ENCODE measurements at places on chromosomes 4 and X.

DNA sequence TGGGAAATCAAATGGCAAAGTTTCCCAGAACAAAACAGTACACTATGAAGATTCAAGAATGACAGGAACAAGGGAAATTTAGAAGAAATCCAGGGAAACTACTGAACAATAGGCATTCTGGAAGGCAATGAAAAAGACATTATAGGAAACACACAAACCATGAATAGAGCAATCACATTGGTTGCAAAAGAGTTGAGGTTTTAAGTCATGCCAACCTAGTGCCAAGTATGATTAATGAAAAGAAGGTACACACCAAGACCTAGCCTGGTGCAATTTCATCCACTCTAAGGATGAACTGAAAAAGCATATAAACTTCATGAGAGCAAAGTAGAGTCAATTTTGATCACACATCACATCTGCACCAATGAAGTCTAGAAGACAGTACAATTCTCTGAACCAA, 326.9 kb downstream of the PDHA2 start:
- DNase-seq, result no peak

- no peak for DNase-seq
Measured at GRCh38 chr4:19382993-19383756, 868.5 kb upstream of the SLIT2 start.

DNA sequence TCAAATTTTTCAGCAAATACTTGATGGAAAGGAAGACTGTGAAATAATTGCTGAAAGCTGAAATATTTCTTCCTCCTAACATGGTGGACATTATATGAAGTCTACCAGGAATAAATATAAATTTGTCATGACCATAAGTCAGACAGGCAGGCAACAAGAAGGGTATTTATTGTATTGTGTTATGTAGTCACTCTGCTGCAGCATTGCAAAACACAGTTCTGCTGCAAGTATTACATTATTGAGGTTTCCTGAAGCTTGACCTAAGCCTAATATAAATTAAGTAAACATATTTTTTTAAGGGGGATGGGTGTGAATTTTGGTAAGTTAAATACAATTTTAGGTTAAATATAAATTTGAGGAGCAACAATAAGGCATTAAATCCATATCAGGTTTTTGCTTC, 60.2 kb upstream of the MAOA start:
- DNase-seq, result no peak

DNA sequence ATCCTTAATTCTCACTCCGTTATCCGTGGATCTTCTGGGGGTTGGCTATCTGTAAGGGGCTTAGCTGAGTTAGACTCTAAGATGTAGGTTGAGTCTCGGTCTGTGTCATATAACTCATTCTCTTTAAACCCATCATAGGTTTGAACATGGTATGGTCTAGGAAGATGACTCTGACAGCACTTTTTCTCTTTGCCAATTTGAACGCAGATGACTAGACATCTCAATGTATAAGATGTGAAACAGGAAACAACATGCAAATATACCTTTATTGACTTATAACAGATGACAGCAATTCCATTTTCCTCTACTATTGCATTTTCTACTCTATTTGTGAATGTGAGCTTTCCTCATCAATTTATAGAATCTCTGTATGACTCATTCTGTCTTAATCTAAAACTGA, 634.8 kb upstream of the MAGEB2 start:
- no peak for DNase-seq

DNA sequence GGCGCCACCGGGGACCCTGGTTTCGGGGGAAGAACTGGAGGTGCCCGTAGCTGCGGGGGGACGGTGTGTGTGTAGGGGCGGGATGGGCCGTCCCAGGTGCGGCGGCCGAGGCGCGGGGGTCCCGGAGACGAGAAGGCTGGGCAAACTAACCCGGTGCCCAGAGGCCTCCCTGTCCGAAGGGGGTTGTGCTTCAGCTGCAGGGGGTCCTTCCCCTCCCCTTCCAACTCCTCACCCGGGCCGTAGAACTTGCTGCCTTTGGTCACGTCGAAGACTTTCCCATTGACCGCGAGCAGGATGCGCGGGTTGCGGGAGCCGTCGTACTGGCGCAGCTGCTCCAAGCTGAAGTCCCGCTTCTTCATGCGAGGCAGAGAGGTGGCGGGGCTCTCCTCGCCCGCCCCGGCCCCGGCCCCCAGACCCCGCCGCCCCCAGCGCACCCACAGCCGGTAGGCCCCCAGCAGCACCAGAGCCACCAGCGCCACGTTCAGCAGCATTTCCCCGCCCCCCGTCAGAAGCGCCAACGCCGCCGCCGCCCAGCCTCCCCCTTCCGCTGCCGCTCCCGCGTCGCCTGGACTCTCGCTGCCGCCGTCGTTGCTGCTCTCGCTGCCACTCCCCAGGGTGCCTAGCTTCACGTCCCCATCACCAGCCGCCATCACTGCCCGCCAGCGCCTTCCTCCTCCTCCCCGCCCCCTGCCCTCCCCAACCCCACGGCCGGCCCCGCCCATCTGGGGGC, at the start of gene PGRMC2:
PGRMC2 (minus strand) TSS at position 673 of the 730 bp plus-strand sequence; CDS start at position 650, 23 bp downstream.
- peak; percentile 3 for DNase-seq

DNA sequence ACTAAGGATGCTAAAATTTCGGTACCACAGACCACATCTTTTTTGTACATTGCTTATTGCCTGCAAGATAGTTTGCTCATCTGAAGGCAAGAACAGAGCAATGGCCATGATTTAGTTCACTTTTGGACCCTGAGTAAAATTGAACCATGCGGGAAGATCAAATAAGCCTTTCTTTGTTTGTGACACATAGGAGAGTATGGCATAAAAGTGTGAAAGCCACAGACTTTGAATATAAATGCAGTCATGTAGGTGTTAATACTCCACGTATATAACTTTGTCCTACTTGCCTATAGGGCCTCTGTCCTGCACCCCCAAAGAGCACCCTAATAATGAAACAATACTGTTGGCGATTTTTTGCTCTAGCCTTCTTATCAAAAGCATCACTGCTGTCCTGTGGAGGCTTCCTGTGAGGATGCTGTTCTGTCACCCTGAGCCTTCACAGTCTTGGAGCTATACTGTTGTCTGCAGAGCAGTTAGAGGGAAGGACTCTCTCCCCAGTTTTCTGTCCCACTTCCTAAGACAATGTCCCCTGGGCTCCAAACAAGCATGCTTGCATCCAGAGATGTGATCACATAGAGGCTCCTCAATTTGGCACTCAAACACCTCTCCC, 10.2 kb upstream of the CXCL13 start:
- DNase-seq, result no peak

- DNase-seq, result no peak
Measured at GRCh38 chrX:11100281-11101035, 10.7 kb upstream of the HCCS start.

DNA sequence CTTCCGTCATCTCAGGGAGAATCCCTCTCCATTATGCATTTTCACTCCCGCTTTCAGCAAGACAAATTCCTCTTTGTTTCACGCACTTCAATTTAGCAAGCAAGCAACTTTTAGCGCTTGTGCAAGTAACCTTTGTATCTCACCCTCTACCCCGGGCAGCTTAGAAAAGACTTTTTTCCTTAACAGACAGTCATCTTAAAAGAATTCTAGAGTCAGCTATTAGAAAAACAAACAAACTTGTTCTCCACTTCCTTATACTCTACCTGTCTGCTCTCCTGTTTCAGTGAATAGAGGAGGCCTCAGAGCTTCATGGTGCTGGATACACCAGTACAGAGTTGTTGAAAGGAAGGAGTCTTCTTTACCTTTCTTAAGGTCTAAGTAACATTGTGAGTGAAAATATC, 12.1 kb downstream of the TIGD2 start:
- no peak for DNase-seq

DNA sequence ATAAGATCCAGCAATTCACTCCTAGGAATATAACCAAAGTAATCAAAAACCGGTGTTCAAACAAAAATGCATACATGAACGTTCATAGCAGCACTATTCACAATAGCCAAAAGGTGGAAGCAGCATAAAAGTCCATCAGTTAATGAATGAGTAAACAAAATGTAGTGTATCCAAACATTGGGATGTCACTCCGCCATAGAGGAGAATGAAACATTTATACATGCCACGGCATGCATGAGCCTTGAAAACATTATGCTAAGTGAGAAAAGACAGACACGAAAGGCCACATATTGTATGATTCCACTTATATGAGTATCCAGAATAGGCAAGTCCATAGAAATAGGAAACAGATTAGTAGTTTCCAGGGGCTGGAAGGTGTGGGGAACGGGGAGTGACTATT, 11.0 kb upstream of the PDLIM3 start:
- DNase-seq, result no peak

DNA sequence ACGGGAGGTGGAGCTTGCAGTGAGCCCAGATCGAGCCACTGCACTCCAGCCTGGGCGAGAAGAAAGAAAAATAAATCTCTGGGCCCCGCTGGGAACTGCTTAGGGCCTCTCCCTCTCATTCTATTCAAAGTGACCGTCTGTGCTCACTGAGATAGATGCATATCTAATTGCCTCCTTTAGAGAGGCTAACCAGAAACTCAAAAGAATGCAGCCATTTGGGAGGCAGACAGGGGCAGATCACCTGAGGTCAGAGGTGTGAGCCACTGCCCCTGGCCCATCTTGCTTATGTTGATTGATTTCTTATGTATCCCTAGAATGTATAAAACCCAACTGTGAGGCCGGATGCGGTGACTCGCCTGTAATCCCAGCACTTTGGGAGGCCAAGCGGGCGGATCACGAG, 6.2 kb upstream of the CSF2RA start:
- no peak for DNase-seq

DNA sequence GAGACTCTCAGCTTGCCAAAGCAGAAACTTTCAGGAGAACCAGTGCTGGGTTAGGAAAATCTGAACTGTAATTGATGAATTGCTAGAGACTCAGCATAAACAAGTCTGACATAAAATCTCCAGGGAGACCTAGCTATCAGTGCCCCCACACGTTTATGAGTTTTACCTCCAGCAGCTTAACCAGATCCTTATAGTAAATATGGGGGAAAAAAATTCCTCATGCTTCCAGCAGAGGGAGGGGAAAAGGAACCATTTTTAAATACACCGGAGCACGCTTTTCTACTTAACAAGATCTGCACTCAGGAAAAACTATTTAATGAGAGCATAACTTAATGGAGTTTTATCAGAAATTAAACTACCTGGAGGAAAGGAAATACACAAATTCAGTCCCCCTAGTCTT, 1040.7 kb upstream of the INTU start:
- DNase-seq, result no peak

GRCh38 chr4:185276036-185276435, 66.6 kb downstream of the SNX25 start:
- DNase-seq, result no peak

- no peak for DNase-seq
Measured at GRCh38 chr4:118772081-118772766, 63.7 kb downstream of the SEC24D start.

DNA sequence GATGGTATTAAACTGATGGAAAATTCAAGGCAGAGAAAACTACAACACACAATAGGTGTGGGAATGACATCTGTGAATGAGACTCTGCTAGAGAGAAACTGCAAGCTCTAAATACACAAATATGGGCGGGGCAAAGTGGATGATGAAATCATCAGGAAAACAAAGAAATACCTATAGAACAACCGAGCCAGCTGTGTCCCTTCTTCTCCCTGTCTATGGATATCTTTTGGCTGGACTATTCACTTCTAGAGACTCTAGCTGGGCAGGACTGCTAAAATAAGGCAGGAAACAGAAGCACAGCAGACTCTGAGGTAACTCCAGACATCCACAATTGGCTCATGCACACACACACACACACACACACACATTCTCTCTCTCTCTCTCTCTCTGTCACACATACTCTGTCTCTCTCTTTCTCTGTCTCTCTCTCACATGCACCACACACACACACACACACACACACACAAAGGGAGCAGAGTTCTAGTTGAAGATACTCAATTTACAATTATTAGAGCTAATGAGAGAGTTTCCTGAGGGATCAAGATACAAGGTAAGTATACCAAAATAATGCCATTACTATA, 27.2 kb upstream of the EDNRA start:
- DNase-seq, result no peak

DNA sequence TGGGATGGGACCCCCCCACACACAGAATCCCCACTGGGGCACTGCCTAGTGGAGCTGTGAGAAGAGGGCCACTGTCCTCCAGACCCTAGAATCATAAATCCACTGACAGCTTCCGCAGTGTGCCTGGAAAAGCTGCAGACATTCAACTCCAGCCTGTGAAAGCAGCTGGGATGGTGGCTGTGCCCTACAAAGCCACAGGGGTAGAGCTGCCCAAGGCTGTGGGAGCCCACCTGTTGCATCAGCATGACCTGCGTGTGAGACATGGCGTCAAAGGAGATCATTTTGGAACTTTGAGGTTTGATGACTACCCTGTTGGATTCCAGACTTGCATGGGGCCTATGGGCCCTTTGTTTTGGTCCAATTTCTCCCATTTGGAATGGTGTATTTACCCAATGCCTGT, 22.3 kb downstream of the AIMP1 start:
- no peak for DNase-seq

GRCh38 chr4:183821076-183821853, 83.8 kb upstream of the STOX2 start:
- no peak for DNase-seq

DNA sequence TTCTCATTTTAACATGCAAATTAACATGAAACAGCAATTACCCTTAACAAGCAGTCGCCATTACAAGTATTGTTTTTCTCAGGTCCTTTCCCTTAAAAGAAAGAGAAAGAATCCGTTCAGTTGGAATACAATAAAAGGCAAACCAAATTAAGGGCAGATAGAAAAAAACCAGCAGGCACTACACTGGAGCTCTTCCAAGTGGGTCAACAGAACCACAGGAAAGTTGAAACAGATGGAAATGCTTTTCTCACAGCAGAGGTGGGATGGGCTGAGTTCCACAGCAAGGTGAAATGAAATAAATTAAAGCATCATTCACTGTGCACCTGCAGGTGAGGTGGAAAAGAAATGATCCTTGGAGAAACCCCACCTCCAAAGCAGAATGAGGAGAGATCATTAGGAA, 102.6 kb downstream of the APBB2 start:
- DNase-seq, result no peak

- DNase-seq, result no peak
Measured at GRCh38 chr4:68465058-68465457, 17.8 kb downstream of the TMPRSS11E start.

- no peak for DNase-seq
Measured at GRCh38 chr4:183355405-183355804, 33.2 kb upstream of the CLDN24 start.

- no peak for DNase-seq
Measured at GRCh38 chrX:50648156-50648555, 165.8 kb downstream of the SHROOM4 start.

- no peak for DNase-seq
Measured at GRCh38 chrX:78693536-78693935, 34.4 kb upstream of the RTL3 start.

DNA sequence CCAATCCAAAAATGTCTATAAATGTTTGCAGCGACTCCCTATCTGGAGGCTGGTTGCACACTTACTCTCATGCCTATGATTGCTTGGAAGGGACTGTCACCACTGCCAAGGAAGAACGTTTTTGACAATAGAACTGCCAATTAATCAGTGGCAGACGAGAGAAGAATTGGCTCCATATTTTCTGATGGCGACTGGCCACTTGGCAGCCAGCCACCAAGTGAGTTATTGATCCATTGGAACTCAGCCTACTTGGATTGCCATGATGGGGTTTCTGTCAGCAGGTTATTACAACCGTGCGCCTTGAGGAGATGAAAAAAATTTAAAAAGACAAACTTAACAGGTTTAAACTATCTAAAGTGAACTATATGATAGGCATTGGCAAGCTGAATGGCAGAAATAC, 47.4 kb downstream of the LINC00632 start:
- no peak for DNase-seq

Data from stimulated activated CD8-positive, alpha-beta memory T cell treated with anti-CD3 and anti-CD28 coated beads, Interleukin-7, amount 100 ng/mL, for 24 hours (primary cell).